ENCODE measurements at places on chromosomes 5 and 9.

GRCh38 chr5:67896930-67897313 is 318.6 kb upstream of the PIK3R1 start:
- no peak for DNase-seq

DNA sequence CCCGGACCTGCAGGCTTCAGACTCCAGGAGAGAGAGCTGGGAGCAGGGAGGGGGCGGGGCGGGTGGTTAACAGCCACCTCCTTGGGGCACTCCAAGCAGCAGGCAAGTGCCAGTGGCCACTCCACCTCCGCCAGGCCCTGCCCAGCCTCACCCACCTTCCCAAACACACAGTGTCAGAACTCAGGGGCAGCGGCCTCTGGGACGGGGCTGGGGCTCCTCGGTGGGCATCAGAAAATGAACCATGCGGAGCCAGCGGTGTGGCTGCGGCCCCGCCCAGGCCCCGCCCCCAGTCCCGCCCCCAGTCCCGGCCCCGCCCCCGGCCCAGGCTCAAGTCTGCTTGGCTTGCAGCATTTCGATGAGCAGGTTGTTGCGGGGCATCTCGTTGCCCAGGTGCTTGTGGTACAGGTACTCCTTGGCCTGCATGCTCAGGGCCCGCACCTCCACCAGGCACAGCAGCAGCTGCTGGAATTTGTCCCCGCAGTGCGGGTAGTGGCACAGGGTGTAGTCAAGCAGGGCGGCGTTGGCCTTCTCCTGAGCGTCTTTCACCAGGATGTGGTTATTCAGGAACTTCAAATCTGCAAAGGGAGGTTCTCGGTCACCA is 24.7 kb downstream of the NR5A1 start:
- no peak for DNase-seq

- DNase-seq, result no peak
Observed at GRCh38 chr5:37121465-37121864, 127.7 kb downstream of the CPLANE1 start.

- DNase-seq, result no peak
Observed at GRCh38 chr5:20369518-20369885, 381.5 kb upstream of the CDH18 start.

DNA sequence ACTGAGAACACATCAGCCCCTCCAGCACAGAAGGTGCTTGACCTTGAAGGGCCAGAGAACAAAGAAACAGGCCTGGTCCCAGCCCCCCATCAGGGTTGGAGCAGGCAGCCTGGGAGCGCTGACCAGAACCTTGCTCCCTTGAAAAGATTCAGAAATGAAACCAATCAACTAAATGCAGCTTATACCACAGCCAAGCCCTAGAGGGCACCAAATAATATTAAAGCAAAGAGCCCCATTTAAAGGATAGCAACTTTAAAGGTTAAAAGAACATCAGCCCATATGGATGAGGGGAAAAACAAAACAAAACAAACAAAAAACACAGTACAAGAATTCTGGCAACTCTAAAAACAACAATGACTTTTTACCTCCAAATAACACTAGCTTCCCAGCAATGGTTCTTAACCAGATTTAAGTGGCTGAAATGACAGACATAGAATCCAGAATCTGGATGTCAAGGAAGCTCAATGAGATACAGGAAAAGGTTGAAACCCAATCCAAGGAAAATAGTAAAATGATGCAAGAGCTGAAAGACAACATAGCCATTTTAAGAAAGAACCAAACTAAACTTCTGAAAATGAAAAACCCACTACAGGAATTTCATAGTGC is 471.9 kb downstream of the MTRR start:
- no peak for DNase-seq

DNA sequence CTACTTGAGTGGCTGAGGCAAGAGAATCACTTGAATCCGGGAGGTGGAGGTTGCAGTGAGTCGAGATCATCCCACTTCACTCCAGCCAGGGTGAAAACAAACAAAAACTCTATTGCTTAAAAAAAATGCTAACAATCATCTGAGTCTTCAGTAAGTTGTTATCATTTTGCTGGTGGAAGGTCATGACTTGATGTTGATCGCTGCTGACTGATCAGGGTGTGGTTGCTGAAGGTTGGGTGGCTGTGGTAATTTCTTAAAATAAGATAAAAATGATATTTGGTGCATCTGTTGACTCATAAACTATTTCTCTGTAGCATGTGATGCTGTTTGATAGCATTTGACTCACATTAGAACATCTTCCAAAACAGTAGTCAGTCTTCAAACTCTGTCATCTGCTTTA is 349.4 kb upstream of the PAPPA start:
- no peak for DNase-seq

GRCh38 chr5:94422812-94423211 is 195.6 kb downstream of the KIAA0825 start:
- no peak for DNase-seq

DNA sequence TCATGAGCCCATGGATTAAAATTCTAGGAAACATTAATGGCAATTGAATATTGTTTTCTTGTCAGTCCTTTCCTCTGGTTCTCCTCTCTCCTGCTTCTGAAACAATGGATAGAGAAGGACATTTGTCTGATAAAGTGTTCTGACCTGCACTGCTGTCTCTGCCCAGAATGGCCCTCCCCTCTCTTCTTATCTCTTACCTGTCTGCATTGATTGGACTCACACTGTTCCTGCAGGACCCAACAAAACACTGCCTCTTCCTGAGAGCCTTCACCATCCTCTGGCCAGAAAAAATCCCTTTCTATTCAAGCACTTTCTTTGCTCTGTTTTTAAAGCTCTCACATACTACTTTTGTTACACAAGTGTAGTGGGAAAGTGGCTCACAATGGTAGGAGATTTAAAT is 143.8 kb upstream of the DHFR start:
- DNase-seq, result no peak

DNA sequence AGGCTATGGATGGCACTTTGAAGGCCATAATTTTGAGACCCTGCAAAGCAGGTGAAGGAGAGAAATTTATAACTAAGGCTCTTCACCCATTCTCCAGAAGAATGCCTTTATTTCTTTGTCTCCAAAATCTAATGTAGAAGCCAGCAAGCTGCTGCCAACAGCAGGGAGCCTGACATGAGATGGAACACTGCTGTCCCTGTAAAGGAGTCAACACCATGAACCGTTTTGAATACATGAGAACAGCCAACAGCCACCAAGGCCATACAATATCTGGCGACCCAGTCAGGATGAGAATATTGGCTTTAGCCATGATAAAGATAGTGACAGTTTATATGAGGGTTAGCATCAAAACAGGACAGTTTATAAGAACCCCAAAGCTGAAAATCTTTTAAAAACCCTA is 121.2 kb upstream of the LIFR start:
- DNase-seq, result no peak

DNA sequence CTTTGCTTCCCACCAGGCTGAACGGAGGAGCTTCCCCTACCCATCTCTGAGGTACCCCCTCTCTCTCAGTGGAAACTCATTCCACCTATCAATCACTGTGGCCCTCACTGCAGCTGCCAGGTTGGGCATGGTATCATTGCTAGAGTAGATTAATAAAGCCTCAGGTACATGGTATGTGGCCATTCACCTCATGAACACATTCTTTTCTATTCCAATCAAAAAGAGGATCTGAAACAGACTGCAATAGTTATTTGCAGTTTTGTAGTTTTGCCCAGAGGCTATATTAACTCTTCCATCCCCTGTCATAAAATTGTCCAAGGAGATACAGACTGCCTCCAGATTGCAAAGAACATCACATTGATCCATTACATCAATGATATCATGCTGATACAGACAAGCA is 85.8 kb upstream of the MVB12B start:
- DNase-seq, result no peak

GRCh38 chr5:138903130-138903775 is 28.1 kb upstream of the LRRTM2 start:
- DNase-seq, result no peak

- no peak for DNase-seq
Observed at GRCh38 chr5:130912088-130912487, 253.0 kb downstream of the HINT1 start.

- no peak for DNase-seq
Observed at GRCh38 chr5:109126481-109126880, 283.3 kb downstream of the PJA2 start.

GRCh38 chr5:45454114-45454513 is 242.1 kb downstream of the HCN1 start:
- DNase-seq, result peak; percentile 11

DNA sequence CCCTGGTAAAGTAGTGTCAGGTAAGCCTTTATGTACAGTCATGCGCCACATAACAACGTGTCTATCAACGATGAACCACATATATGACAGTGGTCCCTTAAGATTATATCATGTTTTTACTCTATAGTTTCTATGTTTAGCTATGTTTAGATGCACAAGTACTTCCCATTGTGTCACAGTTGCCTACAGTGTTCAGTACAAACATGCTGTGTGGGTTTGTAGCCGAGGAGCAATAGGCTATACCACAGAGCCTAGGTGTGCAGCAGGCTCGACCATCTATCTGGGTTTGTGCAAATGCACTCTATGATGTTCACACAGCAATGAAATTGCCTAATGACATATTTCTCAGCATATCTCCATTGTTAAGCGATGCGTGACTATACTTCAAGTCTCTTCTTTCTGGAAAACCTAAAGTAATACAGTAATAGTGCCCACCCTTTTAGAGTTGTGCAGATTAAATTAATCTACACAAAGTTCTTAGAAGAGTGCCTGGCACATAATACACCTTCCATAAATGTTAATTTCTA is 295.9 kb downstream of the ARHGAP26 start:
- DNase-seq, result no peak

GRCh38 chr9:26603617-26604016 is 289.0 kb downstream of the CAAP1 start:
- no peak for DNase-seq

- DNase-seq, result no peak
Observed at GRCh38 chr9:104339692-104340091, 164.4 kb upstream of the OR13F1 start.

GRCh38 chr9:106534800-106535199 is 328.2 kb upstream of the ZNF462 start:
- no peak for DNase-seq

DNA sequence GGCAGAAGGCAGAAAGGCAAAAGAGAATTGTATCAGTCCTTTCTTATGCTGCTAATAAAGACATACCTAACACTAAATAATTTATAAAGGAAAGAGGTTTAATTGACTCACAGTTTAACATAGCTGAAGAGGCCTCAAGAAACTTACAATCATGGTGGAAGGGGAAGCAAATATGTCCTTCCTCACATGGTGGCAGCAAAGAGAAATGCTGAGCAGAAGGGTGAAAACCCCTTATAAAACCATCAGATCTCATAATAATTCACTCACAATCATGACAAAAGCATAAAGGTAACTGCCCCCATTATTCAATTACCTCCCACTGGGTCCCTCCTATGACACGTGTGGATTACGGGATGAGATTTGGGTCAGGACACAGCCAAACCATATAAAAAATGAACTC is 312.5 kb upstream of the PTGER4 start:
- DNase-seq, result no peak

DNA sequence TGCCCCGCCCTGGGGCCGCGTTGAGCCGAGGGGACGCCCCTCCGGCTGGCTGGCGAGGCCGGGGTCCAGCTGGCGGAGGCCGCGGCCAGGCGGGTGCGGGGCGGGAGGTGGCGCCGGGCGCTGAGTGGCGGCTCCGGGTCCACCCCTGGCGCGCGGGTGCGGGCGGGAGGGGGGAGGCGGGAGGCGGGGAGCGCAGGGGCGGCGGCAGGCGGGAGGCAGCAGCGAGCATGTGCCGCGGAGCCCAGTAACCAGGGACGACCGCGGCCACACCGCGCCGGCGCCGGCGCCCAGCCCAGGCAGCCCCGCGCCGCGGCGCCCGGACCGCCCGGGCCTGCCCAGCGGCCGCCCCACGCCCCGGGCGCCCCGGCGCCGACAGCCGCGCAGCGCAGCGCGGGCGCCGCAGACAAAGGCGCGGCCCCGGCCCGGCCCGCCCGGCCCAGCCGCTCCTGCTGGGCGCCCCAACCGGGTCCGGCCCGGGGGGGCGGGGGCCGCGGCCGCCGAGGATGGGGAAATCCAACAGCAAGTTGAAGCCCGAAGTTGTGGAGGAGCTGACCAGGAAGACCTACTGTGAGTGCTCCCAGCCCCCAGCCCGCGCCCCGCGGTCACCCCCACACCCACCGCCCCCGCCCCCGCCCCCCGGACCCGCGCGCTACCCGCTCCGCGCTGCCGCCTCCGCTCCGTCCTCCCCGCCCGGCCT is at the start of gene NCS1:
Gene NCS1, plus strand, starts transcription at position 244 of the 697 bp plus-strand sequence. Its CDS starts 260 bp downstream, at position 504.
- peak; percentile 58 for DNase-seq

All from endothelial cell (in vitro differentiated cells).